Stimulated activated CD8-positive, alpha-beta memory T cell treated with anti-CD3 and anti-CD28 coated beads, Interleukin-4, amount 100 ng/mL, for 4 hours (primary cell): ENCODE measurements at places on chromosomes 7 and 10.

DNA sequence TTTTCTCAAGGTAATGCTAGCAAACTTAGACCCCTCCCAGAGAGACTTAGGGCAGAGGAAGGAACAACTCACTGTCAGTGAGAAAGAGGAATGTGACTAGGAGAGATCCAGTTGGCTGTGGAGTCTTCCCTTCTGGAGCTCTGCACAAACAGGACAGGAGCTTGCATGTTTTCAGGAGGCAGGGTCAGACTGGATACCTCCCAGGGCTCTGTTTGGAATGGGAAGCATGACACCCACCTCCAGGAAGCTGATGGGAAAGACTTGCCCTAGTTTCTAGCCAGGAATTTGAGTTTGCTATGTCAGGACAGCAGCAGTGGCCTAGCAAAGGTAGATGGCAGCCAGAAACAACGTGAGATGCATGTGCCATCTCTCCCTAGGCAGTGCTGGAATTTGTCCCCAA, 40.6 kb downstream of the GHRHR start:
- DNase-seq: no peak

DNA sequence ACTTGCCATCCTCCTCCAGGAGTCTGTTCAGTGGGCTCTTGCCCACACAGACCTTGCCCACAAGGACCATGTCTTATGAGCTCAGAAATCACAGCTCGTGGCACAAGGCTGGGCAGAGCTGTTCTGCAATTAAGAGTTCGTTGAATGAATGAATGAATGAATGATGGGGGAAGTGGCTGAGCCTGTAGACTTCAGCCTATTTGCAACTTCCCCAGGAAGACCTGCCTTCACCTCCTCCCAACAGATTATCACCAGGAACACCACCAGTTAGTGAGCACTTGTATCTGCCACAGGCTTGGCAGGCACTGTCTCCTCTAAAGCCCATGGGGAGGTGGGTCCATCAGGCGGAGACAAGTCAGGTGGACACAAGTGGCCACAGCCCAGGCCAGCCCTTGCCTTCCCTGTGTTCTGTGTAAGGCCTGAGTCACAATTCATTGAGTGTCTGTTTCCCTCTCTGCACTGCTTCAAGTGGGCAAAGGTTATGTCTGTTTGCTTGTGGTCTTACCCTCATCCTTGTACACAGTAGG, 1.8 kb upstream of the FGF8 start:
- DNase-seq: no peak

DNA sequence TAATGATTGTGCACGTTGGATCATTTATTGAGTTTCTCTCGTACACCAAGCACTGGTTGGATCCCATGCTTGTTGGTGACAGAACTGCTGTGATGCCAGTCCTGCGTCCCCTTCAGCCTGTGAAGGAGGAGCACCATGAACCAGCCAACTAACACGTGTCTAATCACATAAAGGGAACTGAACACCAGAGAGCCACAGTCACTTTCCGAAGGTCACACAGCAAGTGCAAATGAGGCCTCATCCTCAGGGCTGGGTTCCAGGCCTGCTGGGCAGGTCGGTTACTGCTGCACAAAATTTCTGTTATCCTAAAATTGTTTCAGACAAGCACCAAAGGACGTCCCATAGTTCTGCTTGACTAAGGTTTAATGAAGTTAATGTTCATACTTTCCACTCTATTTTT, 332.0 kb upstream of the ZNF32 start:
- DNase-seq: no peak

GRCh38 chr10:14063531-14064285, 267.0 kb downstream of the FRMD4A start:
- DNase-seq: no peak

GRCh38 chr10:65265451-65265954, 1660.3 kb upstream of the LRRTM3 start:
- no peak for DNase-seq

GRCh38 chr10:87507879-87508483, 3.3 kb downstream of the MINPP1 start:
- DNase-seq: no peak

GRCh38 chr7:74430961-74431466, 22.7 kb upstream of the GTF2IRD1 start:
- DNase-seq: no peak

- DNase-seq: no peak
Observed at GRCh38 chr10:42866115-42866995, 83.8 kb downstream of the BMS1 start.

- DNase-seq: no peak
Observed at GRCh38 chr7:3234851-3235250, 66.2 kb upstream of the SDK1 start.

DNA sequence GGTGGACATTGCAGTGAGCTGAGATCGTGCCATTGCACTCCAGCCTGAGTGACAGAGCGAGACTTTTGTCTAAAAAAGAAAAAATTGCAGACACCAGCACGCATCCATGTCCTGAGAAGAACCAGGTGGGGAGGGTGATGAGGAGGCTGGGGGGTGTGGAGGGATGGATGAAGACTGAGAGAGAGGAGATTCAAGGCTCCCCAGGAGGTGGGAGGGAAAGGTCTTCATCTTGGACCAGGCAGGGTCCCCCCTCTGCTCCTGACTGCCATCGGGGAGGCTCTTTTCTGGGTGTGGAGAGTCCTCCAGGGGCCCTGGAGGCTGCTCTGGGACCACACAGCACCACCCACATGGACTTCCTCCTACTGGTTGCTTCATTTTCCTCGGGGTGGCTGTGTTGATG, 1.5 kb downstream of the SCART1 start:
- DNase-seq: no peak

GRCh38 chr7:4849390-4849789, 12.4 kb downstream of the PAPOLB start:
- DNase-seq: no peak

- no peak for DNase-seq
Observed at GRCh38 chr7:147013825-147014224, 897.2 kb downstream of the CNTNAP2 start.

DNA sequence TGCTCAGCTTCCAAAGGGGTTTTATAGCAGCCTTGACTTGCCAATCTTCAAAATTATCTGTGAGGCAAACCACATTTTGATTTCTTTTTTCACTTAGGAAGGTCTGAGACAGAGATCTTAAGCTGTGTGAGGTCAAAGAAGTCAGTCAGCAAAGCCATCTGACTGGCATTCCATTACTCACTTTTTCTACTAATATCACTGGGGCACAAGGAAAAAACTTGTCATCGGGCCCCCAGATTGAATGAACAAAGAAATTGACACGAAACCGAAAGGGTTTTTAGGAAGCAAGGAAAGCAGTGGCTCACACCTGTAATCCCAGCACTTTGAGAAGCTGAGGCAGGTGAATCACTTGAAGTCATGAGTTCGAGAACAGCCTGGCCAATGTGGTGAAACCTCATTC, 78.5 kb upstream of the FRMD4A start:
- DNase-seq: no peak

- DNase-seq: no peak
Observed at GRCh38 chr7:116216956-116217571, 6.7 kb downstream of the TES start.

GRCh38 chr7:69599955-69600709, 1.9 kb downstream of the AUTS2 start:
- DNase-seq: no peak

DNA sequence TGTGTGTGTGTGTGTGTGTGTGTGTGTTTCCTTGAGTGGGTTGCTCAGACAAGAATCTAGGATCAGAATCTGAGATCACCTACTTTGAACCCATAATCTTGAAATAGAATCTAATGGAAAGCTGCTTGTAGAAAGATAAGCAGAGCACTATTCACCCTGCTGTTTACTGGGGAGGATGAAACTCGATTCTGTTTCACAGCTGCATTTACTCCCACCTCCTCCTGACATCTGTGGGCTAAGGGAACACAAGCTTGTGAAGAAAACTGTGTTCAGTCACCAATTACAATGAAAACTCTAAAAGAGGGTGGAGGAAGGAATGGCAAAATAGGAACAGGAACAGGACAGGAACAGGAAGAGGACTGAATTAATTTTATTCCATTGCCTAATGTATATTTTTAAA, 269.5 kb downstream of the TSPAN12 start:
- no peak for DNase-seq

DNA sequence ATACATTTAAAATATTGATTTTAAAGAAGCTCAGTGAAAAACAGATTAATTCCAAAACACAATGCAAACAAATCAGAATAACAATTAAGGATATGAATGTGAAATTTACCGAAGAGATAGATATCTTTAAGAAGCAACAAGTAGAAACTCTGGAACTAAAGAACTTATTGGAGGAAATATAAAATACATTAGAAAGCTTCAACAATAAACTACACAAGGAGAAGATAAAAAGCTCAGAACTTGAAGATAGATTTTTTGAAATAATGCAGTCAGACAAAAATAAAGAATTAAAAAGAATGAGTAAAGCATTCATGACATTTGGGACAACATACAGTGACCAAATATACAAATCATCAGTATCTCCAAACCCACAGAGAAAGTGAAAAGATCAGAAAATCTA, 43.2 kb downstream of the HIBADH start:
- no peak for DNase-seq

DNA sequence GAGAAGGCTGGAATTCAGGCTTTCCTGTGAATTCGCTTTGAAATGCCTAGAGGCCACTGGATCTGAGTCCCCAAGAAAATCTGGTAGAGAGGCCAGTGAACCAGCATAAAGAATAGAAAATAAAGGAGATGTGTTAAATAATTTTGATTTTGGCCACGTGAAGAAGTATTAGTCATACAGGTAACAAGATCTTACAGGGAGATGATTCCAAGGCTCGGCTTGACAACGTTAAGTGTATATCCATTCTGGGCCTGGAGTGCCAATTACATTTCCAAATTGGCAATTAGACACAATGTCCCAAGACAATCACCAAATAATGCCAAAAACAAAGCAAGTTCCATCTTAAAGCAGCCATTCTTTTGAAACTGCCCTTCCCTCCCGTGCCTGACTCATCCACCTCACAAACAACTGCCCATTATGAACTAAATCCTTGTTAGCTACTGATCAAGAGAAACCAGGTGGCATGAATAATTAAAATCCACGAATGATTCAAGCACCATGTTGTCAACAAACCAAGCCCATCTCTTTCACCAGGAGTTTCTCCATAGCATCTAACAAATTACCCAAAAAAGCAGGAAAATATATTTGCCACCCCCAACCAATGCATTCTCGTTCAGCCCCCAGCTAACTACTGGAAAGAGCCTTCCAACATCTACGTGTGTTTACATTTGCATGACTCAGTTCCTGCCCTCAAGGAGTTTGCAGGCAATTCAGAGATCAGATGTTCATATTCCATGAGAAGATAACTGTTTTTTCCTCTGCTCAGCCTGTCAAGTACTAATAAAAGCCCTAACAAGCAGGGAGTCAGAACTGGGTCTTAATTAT, 8.5 kb downstream of the KCNMA1 start:
- DNase-seq: no peak

GRCh38 chr10:50937230-50937907, 51.9 kb upstream of the A1CF start:
- no peak for DNase-seq

GRCh38 chr10:77406764-77407430, 230.7 kb downstream of the KCNMA1 start:
- no peak for DNase-seq

GRCh38 chr7:13414661-13415107, 574.8 kb downstream of the ETV1 start:
- DNase-seq: no peak

- no peak for DNase-seq
Observed at GRCh38 chr10:129857242-129857960, 106.7 kb downstream of the EBF3 start.

DNA sequence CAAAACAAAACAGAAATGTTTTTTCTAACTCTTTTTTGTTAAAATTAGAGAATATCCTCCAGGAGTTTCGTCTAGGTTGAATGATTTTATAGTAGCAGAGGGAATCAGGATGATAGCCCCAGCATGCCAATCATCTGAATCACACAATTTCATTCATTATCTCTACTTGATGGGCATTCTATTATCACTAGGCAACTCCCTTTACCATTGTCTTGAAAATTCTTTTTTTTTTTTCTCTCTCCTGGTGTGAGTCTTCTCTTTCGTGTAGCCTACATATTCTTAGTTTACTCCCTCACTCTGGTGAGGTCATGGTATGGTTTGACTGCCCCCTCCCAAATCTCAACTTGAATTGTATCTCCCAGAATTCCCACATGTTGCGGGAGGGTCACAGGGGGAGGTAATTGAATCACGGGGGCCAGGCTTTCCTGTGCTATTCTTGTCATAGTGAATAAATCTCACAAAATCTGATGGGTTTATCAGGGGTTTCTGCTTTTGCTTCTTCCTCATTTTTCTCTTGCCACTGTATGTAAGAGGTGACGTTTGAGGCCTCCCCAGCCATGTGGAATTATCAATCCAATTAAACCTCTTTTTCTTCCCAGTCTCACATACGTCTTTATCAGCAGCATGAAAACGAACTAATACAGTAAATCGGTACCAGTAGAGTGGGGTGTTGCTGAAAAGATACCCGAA, 105.0 kb downstream of the OTUD1 start:
- no peak for DNase-seq

GRCh38 chr7:82729172-82730030, 285.8 kb upstream of the CACNA2D1 start:
- no peak for DNase-seq

DNA sequence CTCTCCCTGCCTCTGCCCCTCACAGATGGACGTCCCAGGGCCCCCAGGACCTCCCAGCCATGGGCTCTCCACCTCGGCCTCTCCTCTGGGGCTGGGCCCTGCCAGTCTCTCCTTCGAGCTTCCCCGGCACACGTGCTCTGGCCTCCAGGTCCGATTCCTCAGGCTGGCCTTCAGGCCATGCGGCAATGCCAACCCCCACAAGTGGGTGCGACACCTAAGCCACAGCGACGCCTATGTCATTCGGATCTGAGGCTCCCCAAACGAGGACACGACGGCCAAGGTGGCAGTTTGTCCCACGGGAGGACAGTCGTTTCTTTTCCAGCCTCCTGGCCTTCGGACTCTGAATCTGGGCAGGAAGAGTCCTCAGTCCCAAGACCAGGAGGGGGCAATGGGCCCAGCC, 5.2 kb downstream of the AP4M1 start:
- DNase-seq: no peak

DNA sequence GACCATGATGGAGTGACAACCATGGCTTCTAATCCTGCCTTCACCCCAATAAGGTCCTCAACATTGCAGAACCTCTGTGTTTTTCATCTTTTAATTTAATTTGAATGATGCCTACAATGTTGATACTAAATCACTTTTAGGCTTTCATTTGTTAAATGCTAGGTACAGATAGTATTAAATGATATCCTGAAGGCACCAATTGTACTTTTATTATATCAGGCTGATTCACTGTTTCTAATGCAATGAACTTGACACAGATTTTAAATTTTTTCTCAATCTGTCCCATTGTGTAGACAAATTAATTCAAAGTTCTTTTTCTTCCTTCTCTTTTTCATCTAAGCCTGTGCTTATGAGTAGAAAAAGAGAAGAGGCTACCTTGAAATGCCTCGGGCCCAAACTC, 5.2 kb downstream of the EPDR1 start:
- no peak for DNase-seq
